ENCODE measurements at places on chromosomes 11 and 22.

DNA sequence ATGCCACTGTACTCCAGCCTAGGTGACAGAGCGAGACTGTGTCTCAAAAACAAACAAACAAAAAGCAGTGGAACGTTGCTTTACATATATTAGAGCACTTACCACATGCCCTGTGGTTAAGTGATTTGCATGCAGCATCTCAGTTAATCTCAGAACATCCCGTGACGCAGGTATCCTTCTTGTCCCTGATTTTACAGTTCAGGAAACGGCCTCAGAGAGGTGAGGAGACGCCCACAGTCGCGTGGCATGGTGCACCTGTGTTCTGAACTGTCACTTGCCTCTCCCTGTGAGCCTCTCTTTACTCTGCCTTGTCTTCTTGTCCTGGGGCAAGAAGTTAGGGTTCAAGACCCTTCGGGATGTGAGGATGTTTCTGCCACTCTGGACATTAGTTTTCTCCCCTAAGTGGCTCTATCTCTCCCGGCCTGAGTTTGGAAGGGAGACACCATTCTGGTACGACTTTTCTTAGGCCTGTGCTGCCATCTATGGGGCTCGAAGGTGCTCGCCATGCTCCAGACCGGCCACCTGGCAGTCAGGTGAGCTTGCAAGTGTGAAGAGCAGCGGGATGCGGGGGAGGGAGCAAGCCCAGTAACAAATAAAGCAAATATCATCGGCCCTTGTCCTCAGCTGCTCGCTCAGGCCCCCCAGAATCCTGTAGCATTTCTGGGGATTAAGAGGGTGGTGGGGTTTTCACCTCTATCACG is 25.6 kb downstream of the YWHAH start:
- peak; percentile 38 for DNase-seq

- DNase-seq = no peak
These were observed 5.3 kb downstream of the CD44 start for GRCh38 chr11:35144136-35144741.

DNA sequence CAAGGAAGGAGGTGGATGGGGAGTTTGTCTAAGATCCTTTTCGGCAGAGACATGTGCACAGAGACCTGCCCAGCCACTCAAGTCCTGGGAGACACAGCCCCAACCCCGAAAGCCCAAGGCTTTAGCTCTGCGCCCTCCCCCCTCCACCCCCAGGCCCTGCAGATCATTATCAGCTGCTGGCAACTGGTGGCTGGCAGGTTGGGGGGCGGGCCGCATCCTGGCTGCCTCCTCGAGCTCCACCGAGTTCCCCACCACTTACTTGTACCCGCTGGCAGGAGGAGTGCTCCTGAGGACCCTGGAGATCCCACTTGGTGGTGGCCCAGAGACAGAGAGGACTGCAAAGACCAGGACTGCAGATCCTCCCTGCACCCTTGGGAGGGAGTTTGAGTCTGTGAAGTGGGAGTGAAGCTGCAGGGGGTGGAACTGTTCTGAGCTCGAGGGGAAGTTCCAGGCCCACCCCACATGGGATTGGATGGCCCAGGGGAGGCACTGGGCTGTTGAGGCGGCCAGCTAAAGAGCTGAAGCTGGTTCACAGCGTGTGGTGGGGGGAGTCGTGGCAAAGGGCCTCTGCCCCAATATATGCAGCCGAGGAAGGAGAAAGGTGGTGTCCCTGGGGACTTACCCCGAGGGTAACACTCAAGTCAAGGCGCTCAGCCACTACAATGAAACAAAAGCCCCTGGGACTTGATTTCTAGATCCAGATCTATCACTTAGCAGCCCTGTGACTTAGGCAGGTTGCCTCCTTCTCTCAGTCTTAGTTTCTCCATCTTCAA is 19.9 kb upstream of the CCDC86 start:
- no peak for DNase-seq

- DNase-seq = no peak
These were observed 814.5 kb upstream of the LRRC4C start for GRCh38 chr11:42273977-42274376.

DNA sequence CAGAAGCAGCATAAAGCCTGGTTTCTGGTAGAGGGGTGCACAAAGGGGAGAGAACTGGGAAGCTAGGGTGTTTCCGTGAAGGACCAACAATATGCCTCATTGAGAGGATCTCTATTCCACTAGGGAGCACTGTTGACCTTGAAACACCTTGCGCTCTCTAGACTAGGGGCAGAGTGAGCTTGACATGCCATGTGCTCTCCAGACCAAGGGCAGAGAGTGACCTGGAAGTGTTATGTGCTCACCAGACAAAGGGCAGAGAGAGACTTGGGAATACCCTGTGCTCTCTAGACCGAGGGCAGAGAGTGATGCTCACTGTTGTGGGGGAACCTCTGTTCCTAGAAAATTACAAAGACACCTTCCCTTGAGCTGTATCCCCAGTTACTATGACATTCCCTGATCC is 15.2 kb upstream of the EI24 start:
- no peak for DNase-seq

Measured in activated T-cell treated with anti-CD3 and anti-CD28 coated beads for 1 hour (primary cell).